Stimulated activated CD8-positive, alpha-beta memory T cell treated with anti-CD3 and anti-CD28 coated beads, Interleukin-2, amount 100 ng/mL, for 1 hour (primary cell): ENCODE measurements at places on chromosomes 13 and 19.
A peak's percentile ranks its signal among the peaks of the same experiment; 100 is the strongest.

- no peak for DNase-seq
Measured at GRCh38 chr19:45161738-45162607, 1.2 kb upstream of the NKPD1 start.

- DNase-seq, result peak; percentile 44
Measured at GRCh38 chr13:74026753-74027152, 107.5 kb downstream of the KLF12 start.

DNA sequence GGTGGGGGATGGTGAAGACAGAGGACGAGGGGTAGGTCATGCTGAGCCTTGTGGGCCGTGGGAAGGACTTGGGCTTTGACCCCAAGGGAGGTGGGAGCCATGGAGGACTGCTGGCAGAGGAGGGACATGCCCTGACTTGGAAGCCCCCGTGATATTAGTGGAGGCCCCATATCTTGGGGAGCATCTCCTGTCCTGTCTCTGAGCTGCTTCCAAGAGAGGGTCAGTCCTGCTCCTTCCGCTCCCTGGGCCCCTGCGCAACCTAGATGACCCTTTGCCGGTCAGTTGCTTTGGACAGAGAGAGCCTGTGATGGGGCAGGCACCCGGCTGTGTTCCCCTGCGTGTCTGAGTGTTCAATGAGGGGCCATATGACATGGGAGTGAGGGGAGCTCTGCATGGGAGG lies 5.2 kb downstream of the TLE6 start:
- no peak for DNase-seq

GRCh38 chr13:46754812-46755211 lies 42.1 kb downstream of the ESD start:
- no peak for DNase-seq

GRCh38 chr13:105343134-105343806 lies 1192.2 kb downstream of the EFNB2 start:
- no peak for DNase-seq

DNA sequence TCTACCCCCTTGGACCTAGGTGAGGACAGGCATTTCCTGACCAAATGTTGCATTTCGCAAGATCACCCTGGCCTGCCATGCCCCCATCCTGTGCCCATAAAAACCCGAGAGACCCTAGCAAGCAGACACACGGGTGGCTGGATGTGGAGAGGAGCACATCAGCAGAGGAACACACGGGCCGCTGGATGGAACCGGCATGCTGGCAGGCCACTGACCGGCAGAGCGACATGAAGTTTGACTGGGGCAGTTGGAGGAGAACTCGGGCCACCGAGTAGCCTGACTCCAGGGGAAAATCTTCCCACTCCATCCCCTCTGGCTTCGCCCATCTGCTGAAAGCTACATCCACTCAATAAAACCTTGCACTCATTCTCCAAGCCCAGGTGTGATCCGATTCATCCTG lies 329.3 kb downstream of the FGF9 start:
- no peak for DNase-seq

- no peak for DNase-seq
Measured at GRCh38 chr19:42255766-42256745, 1.1 kb upstream of the ERF start.
